ENCODE measurements at places on chromosomes 12 and 14.

GRCh38 chr14:100446572-100446971 lies 123.4 kb downstream of the SLC25A47 start:
- H3K4me1 ChIP-seq: peaks cover 31% of the 10 kb centered on the region
- H3K4me3 ChIP-seq: no peak overlapping the region
- H3K27ac ChIP-seq: no peak overlapping the region
- no peaks in the 10 kb centered on the region for H3K36me3 ChIP-seq
- DNase-seq: no peak
- peaks cover 2% of the 10 kb centered on the region for H3K27me3 ChIP-seq

DNA sequence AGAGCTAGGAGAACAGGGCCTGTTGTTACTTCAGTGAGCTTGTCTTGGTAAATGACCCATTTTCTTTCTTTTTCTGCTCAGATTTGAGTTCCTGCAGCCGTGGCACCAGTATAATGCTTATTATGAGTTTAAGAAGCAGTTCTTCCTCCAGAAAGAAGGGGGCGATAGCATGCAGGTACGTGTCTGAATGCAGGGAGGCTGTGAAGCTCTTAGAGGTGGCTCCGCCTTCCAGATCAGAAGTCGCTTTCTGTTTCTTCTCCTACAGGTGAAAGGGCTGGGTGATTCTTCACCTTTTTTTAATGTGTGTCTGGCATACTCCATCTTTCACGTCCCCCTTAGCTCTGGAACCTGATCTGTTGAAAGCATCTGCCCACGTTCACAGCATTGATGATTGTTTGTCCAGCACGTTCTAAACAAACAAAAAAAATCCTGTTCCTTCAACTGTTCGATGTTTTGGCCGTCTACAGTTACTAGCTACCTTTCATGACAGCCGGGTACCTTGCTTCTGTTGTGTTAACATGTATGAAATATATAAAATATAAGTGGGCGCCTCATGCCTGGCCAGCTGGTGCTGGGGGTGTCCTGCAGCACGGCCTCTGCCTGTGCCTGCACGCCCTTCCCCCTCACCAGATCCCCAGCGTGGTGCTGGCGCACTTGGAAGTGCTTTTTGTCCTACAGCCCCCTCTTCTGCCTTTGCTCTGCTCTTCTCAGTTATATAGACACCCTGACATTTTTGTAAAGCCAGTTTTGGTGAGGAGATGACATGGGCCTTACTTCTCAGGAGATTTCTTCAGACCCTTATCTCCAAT lies 44.6 kb downstream of the SFSWAP start:
- no peak for DNase-seq
- no peaks in the 10 kb centered on the region for H3K4me1 ChIP-seq
- no peak overlapping the region for H3K4me3 ChIP-seq
- H3K27ac ChIP-seq: peak overlapping the region; percentile 52

- no peaks in the 10 kb centered on the region for H3K27me3 ChIP-seq
- DNase-seq: peak; percentile 20
- H3K27ac ChIP-seq: no peak overlapping the region
- H3K36me3 ChIP-seq: peaks cover 5% of the 10 kb centered on the region
Observed at GRCh38 chr12:104877103-104877705, 80.9 kb downstream of the SLC41A2 start.

DNA sequence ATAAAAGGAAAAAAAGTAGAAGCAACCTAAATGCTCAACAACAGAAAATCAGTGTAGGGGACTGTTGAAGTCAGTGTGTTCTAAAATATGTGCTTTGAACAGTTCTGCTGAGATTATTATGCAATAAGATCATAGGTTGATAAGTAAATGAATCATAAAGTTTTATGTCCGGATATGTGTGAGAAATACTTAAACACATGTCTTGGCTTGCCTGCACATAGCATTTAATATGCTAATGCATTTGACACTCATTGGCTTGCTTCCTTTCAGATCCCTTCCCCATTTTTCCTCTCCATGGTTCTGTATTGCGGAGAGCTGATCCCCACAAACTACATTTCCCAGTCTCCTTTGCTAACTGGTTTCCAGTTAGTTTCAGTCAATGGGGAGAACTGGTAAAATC lies 573.8 kb upstream of the TBX3 start:
- H3K27me3 ChIP-seq: no peaks in the 10 kb centered on the region
- H3K27ac ChIP-seq: no peak overlapping the region
- H3K4me1 ChIP-seq: peaks cover 6% of the 10 kb centered on the region
- DNase-seq: no peak
- no peak overlapping the region for H3K4me3 ChIP-seq

DNA sequence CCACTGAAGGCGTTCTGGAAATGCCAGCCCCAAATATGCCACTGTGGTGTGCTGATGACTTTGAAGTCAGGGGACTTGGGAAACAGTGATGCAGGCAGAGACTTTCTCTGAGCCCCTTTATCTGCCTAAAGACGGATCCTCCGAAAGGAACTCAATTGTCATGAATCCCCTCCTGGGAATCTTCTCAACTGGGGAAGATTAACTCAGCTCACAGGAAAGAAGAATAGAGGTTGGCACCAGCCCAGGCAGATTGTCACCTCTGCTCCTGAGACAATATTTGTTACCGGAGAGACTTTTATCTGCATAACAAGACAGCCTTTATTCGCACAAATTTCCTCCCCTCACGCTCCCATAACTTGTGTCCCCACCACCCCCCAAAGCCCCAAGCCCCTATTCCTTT lies 414.4 kb downstream of the FUT8 start:
- no peaks in the 10 kb centered on the region for H3K36me3 ChIP-seq
- H3K4me3 ChIP-seq: no peak overlapping the region
- no peak overlapping the region for H3K27ac ChIP-seq
- H3K4me1 ChIP-seq: no peaks in the 10 kb centered on the region
- DNase-seq: no peak

DNA sequence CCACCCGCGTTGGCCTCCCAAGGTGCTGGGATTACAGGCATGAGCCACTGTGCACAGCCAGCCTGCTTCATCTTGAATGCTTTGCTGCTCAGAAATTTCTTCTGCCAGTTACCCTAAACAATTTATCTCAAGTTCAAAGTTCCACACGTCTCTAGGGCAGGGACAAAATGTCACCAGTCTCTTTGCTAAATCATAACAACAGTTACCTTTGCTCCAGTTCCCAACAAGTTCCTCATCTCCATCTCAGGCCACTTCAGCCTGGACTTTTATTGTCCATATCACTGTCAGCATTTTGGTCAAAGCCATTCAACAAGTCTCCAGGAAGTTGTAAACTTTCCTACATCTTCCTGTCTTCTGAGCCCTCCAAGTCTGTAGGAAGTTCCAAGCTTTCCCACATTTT lies 159.5 kb upstream of the DYRK2 start:
- no peak for DNase-seq
- no peaks in the 10 kb centered on the region for H3K4me1 ChIP-seq
- H3K27me3 ChIP-seq: peaks cover 5% of the 10 kb centered on the region
- peak overlapping the region; percentile 34 for H3K27ac ChIP-seq
- H3K36me3 ChIP-seq: peaks cover 48% of the 10 kb centered on the region

DNA sequence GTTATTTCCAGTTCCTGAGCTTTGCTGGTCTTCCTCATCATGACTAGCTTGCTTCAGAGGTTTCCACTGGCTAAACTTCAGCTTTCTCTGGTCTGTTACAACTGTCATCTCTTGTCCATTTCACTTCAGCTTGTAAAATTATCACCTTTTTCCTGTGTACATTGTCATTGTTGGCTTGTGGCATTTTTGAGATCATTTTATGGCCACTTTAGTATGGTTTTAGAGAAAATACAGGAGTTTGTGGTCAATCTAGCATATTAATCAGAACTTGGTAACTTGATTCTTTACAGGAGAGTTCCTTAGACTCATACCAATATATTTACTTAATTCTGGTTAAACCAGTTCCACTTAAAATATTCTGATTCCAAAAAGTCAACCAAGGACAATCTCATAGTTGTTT lies 235.9 kb upstream of the KITLG start:
- no peaks in the 10 kb centered on the region for H3K4me1 ChIP-seq
- DNase-seq: no peak
- H3K27ac ChIP-seq: no peak overlapping the region

DNA sequence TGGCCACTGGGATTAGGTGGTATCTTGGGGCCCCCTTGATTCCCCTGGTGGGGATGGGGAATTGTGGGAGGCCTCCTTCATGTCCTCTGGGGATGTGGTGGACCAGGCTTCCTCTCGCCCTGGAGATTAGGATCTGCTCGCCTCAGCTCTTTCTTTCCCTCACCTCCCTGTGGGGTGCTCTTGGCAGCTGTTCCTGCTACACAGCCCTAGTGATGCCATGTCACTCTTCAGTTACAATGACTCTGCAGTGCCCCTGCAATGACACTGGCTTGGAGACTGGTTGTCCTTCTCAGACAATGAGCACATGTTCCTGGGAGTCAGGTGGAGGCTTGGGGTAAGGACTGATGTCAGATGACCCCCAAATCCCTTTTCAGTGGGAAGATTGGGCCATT lies 83.9 kb downstream of the ADCK1 start:
- H3K27me3 ChIP-seq: peaks cover 3% of the 10 kb centered on the region
- H3K4me3 ChIP-seq: no peak overlapping the region
- H3K36me3 ChIP-seq: peaks cover 8% of the 10 kb centered on the region
- H3K27ac ChIP-seq: no peak overlapping the region
- DNase-seq: no peak

DNA sequence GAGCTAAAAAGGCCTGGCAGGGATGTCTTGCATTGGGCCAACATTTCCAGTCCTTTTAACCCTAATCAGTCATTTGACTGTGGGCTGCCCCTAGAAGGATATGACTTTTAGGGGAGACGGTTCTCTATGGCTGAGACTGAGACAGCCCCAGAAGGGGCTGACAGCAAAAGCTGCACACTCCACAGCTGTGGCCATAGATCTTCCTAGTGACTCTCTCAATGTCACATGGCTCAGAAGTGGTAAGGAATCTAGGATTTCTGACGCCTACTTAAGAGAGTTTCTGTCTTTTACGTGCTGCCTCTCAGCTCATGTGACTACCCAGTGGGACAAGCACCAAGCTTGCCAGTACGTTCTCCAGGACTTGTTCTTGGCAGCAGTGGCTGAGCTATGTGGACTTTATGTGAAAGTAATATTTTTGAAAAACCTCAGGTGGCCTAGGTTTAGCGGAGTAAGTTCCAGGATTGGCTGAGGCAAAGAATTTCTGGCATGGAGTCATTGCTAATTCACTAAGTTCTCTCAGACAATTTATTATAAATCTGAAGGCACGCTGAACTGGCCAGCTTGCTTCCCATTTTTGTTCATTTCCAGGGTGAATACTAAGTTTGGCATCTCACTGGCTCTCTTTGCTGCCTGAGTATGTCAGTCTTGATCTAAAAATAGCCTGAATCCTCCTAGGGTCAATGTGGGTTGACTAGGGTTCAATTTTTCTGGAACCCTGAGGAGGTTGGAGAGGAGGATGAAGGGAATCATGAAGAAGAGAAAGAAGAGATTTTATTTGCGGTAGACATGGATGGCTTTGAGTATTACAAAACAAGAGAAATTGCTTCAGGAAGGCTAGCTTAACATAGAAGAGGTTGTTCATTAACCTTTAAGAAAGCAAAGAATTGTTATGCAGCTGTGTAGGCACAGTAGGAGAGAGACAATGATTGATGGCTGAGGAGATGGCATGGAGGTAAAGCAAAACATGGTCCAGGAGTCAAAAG lies 271.8 kb downstream of the AEBP2 start:
- no peaks in the 10 kb centered on the region for H3K36me3 ChIP-seq
- no peak overlapping the region for H3K27ac ChIP-seq
- no peak for DNase-seq
- no peak overlapping the region for H3K4me3 ChIP-seq

DNA sequence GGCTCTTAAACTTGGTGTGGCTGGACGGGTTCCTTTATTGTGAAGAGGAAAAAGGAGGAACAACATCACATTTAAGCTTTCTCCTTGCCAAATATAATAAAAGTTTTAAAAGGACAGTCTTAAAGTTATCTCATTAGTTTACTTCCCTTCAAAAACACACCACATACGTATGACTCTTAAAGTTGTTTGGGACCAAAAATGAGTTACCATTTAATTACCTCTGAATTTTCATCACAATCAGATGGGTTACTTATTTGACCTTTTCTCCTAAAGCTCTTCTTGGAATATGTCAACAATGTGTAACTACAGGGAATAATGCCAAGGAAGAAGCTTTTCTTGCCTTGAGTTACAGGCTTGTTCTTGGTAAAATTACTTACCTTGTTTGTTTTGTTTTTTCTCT lies 16.4 kb downstream of the RAB21 start:
- no peaks in the 10 kb centered on the region for H3K36me3 ChIP-seq
- no peak overlapping the region for H3K27ac ChIP-seq
- peaks cover 8% of the 10 kb centered on the region for H3K4me1 ChIP-seq
- no peaks in the 10 kb centered on the region for H3K27me3 ChIP-seq
- no peak overlapping the region for H3K4me3 ChIP-seq

DNA sequence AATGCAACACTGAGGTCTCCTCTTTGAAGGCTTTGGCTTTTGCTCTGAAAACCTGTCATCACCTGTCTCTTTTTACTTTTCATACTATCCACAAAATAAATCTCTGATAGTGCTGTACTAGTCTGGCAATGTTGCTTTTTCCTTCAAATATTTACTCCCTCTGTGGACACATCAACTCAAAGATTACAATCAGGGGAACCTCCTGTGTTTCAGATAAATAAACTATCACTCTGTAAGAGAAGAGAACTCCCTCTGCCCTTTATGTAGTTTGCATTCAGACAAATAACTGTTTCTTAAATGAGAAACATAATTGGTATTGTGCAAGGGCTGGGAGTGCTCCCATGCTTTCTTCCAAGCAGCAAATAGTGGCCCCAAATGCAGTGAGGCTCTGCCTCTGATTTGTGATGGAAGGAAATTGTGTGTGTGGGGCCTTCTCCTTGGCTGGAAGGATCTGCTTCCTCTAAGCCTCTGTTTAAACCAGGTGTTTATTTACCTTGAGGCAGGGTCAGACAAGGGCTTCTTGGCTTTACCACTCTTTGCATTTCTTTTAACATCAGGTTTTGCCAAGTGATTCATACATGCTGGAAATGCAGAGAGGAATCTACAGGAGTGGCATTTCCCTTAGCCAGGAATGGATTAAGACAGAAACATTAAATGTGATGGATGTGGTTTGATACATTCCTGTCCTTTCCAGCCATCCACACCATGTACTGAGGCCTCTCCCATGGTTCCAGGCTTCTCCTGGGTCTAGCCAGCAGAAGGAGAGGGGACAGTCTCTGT lies 69.0 kb downstream of the AKAP6 start:
- H3K27me3 ChIP-seq: peaks cover 1% of the 10 kb centered on the region
- H3K27ac ChIP-seq: no peak overlapping the region
- peaks cover 17% of the 10 kb centered on the region for H3K4me1 ChIP-seq
- DNase-seq: no peak
- no peak overlapping the region for H3K4me3 ChIP-seq
- no peaks in the 10 kb centered on the region for H3K36me3 ChIP-seq

DNA sequence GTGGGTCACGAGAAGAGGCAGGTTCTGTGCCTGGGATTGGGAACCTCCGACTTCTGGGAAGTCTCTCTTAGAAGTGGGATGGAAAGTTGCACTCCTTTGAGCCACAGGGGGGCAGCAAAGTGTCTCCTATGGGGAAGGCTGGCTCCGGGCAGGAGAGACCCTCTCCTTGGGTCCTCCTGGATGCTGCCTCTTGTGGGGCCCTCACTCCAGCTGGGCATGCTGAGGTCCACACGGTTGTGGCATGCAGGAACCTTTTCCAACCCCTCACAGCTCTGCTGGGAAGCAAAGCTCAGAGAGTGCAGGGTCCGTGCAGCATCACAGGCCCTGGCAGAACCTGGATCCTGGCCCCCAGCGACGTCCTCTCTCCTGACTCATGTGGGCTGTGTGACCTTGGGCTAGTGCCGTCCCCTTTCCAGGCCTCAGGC lies 17.4 kb downstream of the SDSL start:
- H3K4me1 ChIP-seq: no peaks in the 10 kb centered on the region
- H3K27me3 ChIP-seq: no peaks in the 10 kb centered on the region
- no peak overlapping the region for H3K4me3 ChIP-seq

Data from glutamatergic neuron (in vitro differentiated cells).